BJ (cell line): ENCODE measurements at places on chromosomes 12 and 14.

GRCh38 chr12:51482929-51483697, 58.5 kb downstream of the SLC4A8 start:
- DNase-seq, result no peak

DNA sequence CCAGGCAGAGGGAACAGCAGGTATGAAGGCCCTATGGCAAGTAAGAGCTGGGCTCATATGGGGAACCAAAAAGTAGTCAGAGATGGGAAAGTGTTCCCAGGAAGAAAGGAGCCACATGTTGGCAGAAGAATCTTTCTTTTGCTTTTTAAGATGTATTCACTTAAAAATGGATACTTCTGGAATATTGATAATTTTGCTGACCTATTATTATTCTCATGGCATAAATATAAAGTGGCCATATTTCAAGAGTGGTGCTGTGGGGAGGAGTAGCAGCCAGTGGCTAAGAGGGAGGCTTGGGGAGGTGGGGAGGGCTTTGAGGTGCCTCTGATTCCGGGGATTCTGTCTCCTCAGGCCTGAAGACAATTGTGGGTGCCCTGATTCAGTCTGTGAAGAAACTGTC, 108.2 kb downstream of the SCN8A start:
- no peak for DNase-seq

GRCh38 chr14:68307790-68308168, 485.1 kb downstream of the ZFP36L1 start:
- DNase-seq, result peak; percentile 61

GRCh38 chr12:50065726-50066310, 8.4 kb downstream of the ASIC1 start:
- no peak for DNase-seq

- DNase-seq, result no peak
Measured at GRCh38 chr12:109764123-109764522, 50.5 kb downstream of the FAM222A start.

- DNase-seq, result no peak
Measured at GRCh38 chr12:122895704-122896636, at the start of gene VPS37B. Gene VPS37B, minus strand, starts transcription at chr12:122896124. Its CDS starts 62 bp downstream, at chr12:122896062.

- DNase-seq, result no peak
Measured at GRCh38 chr14:101123618-101124510, 220.3 kb upstream of the RTL1 start.

GRCh38 chr14:79663453-79663852, 547.9 kb downstream of the DIO2 start:
- no peak for DNase-seq

GRCh38 chr12:108609537-108610335, 11.9 kb upstream of the TMEM119 start:
- DNase-seq, result peak; percentile 91

DNA sequence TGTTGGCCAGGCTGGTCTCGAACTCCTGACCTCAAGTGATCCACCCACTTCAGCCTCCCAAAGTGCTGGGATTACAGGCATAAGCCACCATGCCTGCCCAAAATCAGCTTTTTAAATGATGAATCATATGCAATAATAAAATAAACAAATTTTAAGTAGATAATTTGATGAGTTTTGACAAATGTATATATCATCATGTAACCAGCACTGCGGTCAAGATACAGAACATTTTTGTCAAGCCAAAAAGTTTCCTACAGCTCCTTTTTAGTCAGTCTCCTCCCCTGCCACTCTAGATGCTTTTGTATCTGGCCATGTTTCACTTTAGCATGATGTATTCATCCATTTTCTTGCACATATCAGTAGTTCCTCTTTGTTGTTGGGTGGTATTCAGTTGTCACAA, 17.2 kb downstream of the FRMD6 start:
- no peak for DNase-seq

DNA sequence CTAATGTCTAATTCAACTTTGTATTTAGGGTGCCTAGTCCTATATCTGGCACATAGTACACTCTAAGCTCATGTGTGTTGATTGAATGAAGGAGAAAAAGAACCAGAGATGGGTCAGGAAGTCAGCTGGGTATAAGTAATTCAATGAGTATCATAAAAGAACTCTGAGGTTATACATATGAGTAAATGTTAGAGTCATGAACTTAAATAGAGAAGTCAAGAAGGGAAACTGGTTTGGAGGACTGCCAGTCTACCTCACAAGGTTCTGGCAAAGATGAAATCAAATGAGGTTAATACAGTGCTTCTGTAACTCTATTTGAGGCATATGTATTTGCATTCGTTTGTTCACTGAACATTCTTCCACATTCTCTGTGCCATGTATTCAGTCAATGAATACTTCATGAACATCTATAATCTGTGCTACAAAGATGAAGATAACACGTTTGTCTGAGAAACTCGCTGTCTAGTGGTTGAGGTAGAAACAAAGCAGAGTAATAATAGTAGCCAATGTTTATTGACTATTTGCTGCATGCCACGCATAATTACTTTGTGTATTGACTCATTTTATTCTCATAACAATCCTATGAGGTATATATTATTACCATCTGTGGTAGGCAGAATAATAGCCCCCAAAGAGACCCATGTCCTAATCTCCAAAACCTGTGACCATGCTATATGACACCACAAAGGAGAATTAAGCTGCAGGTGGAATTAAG, 88.9 kb downstream of the PTGER2 start:
- DNase-seq, result no peak

DNA sequence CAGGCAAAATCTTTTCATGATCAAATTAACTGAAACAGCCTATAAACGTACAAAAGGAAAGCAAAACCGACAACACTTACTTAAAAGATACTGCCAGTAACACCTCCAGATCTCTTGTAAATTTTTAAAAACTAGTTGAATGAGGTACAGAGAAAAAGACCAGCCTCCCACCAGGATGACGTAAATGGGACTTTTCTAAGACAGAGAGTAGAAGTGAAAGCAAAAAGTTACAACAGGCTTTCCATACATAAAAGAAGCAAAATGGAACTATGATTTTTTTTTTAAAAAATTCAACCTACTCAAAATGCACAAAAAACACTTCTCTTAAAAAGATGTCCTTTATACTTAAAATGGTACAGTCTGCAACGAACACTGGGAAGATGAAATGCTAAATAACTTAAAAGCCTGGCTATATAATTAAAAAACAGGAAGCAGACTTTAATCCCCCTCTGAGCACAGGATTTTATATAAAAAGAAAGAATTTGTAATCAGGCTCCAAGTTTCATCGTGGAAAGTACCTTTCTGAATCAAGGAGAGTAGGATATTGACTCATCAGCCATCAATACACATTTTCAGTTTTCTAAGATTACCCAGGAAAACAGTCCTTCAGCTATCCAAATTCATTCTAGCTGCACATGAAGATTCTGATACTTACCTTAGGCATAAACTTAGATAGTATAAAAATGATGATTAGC, 14.2 kb upstream of the MYO1A start:
- no peak for DNase-seq

- no peak for DNase-seq
Measured at GRCh38 chr12:124854637-124855184, 9.0 kb downstream of the SCARB1 start.

GRCh38 chr12:48075832-48076231, 30.0 kb downstream of the SENP1 start:
- DNase-seq, result no peak

DNA sequence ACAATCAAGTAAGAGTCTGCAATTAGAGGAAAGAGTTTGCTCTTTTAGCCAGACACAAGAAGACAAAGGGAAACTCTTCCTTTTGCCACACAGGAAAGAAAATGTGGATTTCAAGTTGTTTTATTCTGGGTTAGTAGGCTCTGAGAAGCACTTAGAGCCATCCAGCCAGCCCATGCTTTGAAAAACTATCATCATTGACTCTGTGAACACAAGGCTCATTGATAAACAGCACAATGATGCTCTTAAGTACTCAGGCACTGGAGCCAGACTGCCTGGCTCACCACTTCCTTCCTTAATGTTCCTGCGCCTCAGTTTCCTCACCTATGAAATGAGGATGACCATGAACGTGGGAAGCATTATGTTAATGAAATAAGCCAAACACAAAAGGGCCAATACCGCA, 150.2 kb upstream of the EEA1 start:
- no peak for DNase-seq

DNA sequence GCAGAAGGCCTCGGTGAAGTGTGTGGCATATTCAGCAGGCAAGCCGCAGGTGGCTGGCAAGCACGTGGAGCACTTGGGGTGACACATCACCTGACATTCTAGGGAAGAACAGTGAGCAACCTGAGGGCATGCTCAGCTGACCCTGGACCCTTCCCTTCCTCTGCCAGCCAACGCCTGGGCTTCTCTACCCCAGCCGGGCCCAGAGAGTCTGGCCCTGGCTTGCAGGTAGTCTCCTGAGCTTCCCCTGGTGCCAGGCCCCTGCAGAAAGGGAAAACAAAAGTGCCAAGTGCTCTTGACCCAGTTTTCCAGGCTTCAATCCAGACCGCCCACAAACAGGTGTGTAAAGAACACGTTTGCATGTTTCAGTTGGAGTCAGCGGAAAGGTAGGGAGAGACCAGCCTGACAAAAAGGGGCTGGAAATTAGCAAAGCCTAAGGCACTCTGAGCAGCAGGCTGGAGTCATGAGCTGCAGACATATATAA, 45.7 kb downstream of the PRKAB1 start:
- DNase-seq, result no peak

GRCh38 chr12:89597770-89598169, 71.9 kb upstream of the POC1B start:
- DNase-seq, result no peak

GRCh38 chr14:62097824-62098223, 335.6 kb downstream of the SNAPC1 start:
- no peak for DNase-seq

GRCh38 chr12:89163918-89164317, 188.4 kb downstream of the DUSP6 start:
- DNase-seq, result no peak
